CD4-positive, alpha-beta memory T cell (primary cell): ENCODE measurements at places on chromosomes 2 and 18. TPM values are rescaled to one million over a fixed set of nuclear protein-coding genes. Genes with fewer than 3 reads are reported as not detected.

DNA sequence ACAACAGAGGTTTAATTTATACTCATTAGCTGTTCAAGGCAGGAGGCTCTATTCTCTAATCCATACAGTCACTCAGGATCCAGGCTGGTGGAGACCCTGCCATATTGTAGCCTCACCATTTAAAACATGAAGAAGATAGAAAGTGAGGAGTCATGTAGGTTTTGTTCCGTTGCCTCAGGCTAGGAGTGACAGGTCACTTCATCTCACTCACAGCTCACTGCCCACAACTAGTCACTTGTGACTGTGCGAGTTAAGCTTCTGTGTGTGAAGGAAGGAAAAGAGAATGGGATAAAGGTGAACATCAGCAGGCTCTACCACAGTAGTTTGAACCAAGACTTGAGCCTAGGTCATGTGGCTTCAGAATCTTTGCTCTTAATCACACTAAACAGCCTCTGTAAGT lies 9.0 kb upstream of the IGFBP2 start:
- DNase-seq = no peak
- no peaks in the 10 kb centered on the region for H3K36me3 ChIP-seq
- no peak overlapping the region for H3K4me3 ChIP-seq
- H3K27ac ChIP-seq = no peak overlapping the region
- no peaks in the 10 kb centered on the region for H3K4me1 ChIP-seq
- no peaks in the 10 kb centered on the region for H3K27me3 ChIP-seq

DNA sequence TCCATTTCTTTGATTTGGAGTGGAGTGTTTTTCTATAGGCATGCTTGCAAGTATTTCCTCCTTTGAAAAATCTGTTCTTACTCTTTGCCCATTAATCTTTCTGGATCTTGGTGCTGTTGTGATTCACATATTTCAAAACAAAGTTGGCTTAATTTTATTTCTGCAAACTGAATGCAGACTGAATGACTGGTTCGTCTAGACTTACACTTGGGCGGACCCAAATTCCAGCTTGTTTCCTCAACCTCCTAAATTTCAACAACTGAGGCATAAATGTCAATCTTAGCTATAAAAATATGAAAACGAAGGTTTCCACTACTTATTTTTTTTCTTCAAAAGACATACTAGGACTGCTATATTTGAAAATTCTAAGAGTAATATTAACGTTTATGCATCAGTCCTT lies 59.0 kb downstream of the ANKRD44 start:
- H3K27me3 ChIP-seq = no peaks in the 10 kb centered on the region
- DNase-seq = no peak
- peaks cover 92% of the 10 kb centered on the region for H3K4me1 ChIP-seq
- no peak overlapping the region for H3K27ac ChIP-seq
- H3K36me3 ChIP-seq = no peaks in the 10 kb centered on the region

DNA sequence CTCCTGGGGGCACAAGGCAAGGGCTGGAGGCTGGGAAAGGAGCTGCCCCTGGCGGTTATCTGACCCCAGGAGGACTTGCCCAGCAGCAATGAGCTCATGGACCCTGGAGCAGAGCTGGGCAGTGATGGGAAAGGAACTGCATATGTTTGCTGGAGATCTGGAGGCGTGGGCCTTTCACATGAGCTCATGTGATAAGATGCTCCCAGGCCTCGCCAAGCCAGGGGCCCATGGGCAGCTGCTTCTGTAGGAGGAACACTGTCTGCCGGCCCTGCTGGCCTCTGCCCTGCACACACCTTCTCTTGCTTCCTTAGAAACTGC lies 9.0 kb upstream of the NPPC start:
- H3K4me3 ChIP-seq = no peak overlapping the region
- H3K36me3 ChIP-seq = no peaks in the 10 kb centered on the region
- DNase-seq = no peak
- H3K27me3 ChIP-seq = no peaks in the 10 kb centered on the region
- no peak overlapping the region for H3K27ac ChIP-seq

The RAD51AP2 gene
- not detected for total RNA-seq

The CIB4 gene
- total RNA-seq = not detected

- H3K36me3 ChIP-seq = no peaks in the 10 kb centered on the region
- peaks cover 4% of the 10 kb centered on the region for H3K4me1 ChIP-seq
- H3K27ac ChIP-seq = no peak overlapping the region
Measured at GRCh38 chr2:196337208-196337953, 166.0 kb upstream of the STK17B start.

GRCh38 chr2:46960618-46961017 lies 45.0 kb upstream of the MCFD2 start:
- H3K36me3 ChIP-seq = peaks cover 58% of the 10 kb centered on the region
- H3K4me1 ChIP-seq = no peaks in the 10 kb centered on the region
- no peak for DNase-seq
- no peak overlapping the region for H3K4me3 ChIP-seq
- H3K27ac ChIP-seq = no peak overlapping the region
- no peaks in the 10 kb centered on the region for H3K27me3 ChIP-seq

The EN1 gene
- total RNA-seq = not detected

The CCDC121 gene
- total RNA-seq = 1.3 TPM

GRCh38 chr18:11408555-11409065 lies 200.8 kb upstream of the SLC35G4 start:
- H3K4me1 ChIP-seq = no peaks in the 10 kb centered on the region
- no peak overlapping the region for H3K27ac ChIP-seq
- no peaks in the 10 kb centered on the region for H3K36me3 ChIP-seq
- no peaks in the 10 kb centered on the region for H3K27me3 ChIP-seq
- H3K4me3 ChIP-seq = no peak overlapping the region
- DNase-seq = no peak

DNA sequence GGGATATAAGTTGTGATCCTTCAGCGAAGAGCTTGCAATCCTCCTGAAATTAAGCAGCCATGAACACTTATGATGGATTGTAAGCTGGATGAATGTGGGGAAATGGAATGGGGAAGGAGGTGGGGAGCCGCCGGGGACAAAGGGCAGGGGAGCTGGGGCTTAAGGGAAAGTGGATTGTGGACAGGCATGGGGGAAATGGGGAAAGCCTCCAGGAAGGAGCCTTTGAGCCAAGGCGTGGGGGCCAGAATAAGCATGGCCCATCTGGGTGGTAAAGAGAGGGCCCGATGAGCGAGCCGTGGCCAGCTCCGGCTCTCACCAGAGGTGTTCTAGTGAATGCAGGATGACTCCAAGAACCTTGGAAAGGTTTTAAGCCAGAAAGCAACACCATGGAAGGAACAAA lies 124.0 kb downstream of the SMAD7 start:
- H3K36me3 ChIP-seq = no peaks in the 10 kb centered on the region
- peaks cover 24% of the 10 kb centered on the region for H3K4me1 ChIP-seq
- no peak for DNase-seq

- H3K36me3 ChIP-seq = no peaks in the 10 kb centered on the region
- no peak overlapping the region for H3K27ac ChIP-seq
- no peak overlapping the region for H3K4me3 ChIP-seq
- no peaks in the 10 kb centered on the region for H3K4me1 ChIP-seq
- no peak for DNase-seq
Measured at GRCh38 chr2:43075811-43076585, 150.4 kb downstream of the ZFP36L2 start.

DNA sequence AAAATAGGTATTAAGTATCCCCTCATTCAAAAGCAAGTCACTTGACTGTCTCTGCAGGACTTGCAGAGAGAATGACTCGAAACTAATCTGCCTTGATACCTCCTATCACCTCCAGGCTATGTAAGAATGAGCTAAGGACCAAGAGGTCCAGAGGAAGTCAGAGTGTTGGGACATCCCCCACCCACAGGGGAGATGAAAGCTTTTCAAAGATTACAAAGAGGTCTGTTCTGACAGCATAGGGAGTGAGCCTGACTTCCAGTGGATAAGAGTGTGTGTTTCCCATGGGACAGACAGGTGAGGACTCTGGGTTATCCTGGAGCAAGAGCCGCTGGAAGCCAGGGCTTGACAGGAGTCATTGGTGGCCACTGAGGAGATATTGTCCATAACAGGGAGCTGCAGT lies 85.0 kb upstream of the TACR1 start:
- no peaks in the 10 kb centered on the region for H3K27me3 ChIP-seq
- no peak overlapping the region for H3K4me3 ChIP-seq
- no peaks in the 10 kb centered on the region for H3K4me1 ChIP-seq
- no peak overlapping the region for H3K27ac ChIP-seq

DNA sequence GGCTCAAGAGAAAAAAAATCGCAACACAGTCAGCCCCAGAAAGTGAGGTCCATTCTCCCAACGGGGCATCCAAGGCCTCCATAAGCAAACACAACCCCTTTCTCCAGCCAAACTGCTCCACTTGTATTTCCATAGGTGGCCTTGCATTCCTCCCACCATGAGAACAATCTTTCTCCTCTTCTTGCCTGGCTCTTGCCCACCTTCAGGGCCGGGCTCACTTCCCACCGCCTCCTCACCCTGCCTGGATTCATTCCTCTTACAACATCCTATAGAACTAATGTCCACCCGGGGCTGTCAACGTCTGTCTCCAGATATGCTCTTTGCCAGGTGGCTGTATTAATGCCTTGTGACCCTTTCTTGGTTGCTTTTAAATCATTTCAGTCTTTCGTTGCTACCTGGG lies 124.5 kb downstream of the SMAD7 start:
- no peaks in the 10 kb centered on the region for H3K36me3 ChIP-seq
- no peak overlapping the region for H3K4me3 ChIP-seq
- H3K27ac ChIP-seq = no peak overlapping the region
- H3K27me3 ChIP-seq = no peaks in the 10 kb centered on the region
- peaks cover 20% of the 10 kb centered on the region for H3K4me1 ChIP-seq

GRCh38 chr2:38039121-38039910 lies 36.6 kb downstream of the CYP1B1 start:
- no peak overlapping the region for H3K27ac ChIP-seq
- no peaks in the 10 kb centered on the region for H3K4me1 ChIP-seq

GRCh38 chr2:113357071-113357470 lies 78.3 kb upstream of the PAX8 start:
- no peaks in the 10 kb centered on the region for H3K4me1 ChIP-seq
- no peak for DNase-seq
- no peak overlapping the region for H3K27ac ChIP-seq
- no peak overlapping the region for H3K4me3 ChIP-seq
- peaks cover 5% of the 10 kb centered on the region for H3K27me3 ChIP-seq

DNA sequence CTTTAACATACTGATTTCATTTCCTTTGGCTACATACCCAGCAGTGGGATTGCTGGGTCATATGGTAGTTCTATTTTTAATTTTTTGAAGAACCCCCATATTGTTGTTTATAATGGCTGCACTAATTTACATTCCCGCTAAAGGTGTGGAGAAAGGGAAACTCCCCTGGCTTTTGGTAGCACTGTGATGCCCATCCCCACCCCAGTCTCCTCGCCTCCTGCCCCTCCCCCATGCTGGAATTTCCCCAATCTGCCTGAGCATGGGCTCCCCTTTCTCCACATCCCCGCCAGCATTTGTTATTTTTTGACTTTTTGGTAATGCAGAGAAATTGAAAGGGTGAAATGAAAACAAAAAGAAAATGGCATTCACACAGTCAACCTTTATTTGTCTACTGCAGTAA lies 30.0 kb upstream of the SULT1C4 start:
- H3K4me1 ChIP-seq = no peaks in the 10 kb centered on the region
- no peak overlapping the region for H3K4me3 ChIP-seq
- no peaks in the 10 kb centered on the region for H3K27me3 ChIP-seq
- H3K27ac ChIP-seq = no peak overlapping the region
- no peak for DNase-seq

DNA sequence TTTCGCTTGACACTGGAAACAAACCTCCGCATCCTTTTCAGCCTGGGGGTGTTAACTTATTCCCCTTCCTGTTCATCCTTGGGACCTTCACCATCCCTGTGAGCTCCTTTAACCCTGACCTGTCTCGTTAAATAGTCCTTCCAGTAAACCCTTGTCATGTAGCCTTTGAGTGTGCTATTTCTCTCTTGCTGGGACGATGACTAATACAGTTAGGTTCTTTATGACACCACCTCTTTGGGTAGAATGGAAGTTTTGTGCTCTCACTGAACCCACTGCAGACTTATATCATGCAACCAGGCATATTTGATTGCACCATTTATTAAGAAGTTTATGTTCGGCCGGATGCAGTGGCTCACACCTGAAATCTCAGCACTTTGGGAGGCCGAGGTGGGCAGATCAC lies 40.5 kb upstream of the GAREM1 start:
- no peaks in the 10 kb centered on the region for H3K36me3 ChIP-seq
- H3K4me3 ChIP-seq = no peak overlapping the region
- no peaks in the 10 kb centered on the region for H3K27me3 ChIP-seq
- no peak for DNase-seq

DNA sequence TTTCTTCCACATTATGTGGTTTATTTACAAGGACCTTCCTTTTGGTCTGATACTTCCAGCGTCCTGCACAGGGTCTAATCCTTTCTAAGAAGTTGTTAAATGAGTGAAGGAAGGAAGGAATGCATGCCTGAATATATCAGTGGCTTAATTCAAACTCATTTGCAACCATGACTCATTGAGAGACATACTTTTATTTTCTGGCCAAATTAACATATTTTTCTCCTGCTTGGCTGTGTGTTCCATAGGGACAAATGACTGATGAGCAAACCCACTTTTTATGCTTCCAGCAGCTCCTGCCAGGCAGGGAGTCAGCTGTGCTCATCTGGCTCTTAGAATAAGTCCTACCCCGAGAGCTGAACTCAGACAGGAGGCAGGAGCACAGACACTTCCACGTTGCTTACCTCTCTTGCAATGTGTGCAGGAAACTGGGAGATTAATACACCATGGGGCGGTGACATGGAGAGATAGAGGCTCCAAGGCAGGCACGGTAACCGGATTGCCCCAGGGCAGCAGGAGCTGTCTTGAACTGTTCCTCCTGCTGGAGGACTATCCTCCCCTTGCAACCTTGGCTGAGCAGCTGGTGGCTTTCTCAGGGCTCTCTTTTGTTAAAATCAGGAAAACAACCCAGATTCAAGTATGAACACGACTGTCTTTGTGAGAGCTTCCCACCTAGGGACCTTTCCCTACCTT lies 667.5 kb upstream of the HS6ST1 start:
- H3K27ac ChIP-seq = no peak overlapping the region
- no peaks in the 10 kb centered on the region for H3K4me1 ChIP-seq
- DNase-seq = no peak
- no peak overlapping the region for H3K4me3 ChIP-seq
- H3K36me3 ChIP-seq = no peaks in the 10 kb centered on the region

The IGFBP5 gene
- not detected for total RNA-seq

GRCh38 chr2:241412144-241412543 lies 56.1 kb downstream of the FARP2 start:
- H3K4me1 ChIP-seq = no peaks in the 10 kb centered on the region
- no peak for DNase-seq
- no peak overlapping the region for H3K4me3 ChIP-seq
- peaks cover 11% of the 10 kb centered on the region for H3K36me3 ChIP-seq

- H3K4me3 ChIP-seq = no peak overlapping the region
- no peaks in the 10 kb centered on the region for H3K27me3 ChIP-seq
- DNase-seq = no peak
- no peak overlapping the region for H3K27ac ChIP-seq
- no peaks in the 10 kb centered on the region for H3K36me3 ChIP-seq
Measured at GRCh38 chr2:72003796-72004195, 143.9 kb downstream of the CYP26B1 start.

The STON1 gene
- total RNA-seq = 3.1 TPM

- H3K4me3 ChIP-seq = no peak overlapping the region
- no peak overlapping the region for H3K27ac ChIP-seq
- no peaks in the 10 kb centered on the region for H3K27me3 ChIP-seq
- no peaks in the 10 kb centered on the region for H3K4me1 ChIP-seq
Measured at GRCh38 chr2:237411092-237411601, 2.8 kb downstream of the COL6A3 start.

The MAP2 gene
- 0.41 TPM for total RNA-seq

GRCh38 chr2:145356056-145356455 lies 836.1 kb upstream of the ZEB2 start:
- H3K4me1 ChIP-seq = no peaks in the 10 kb centered on the region
- H3K4me3 ChIP-seq = no peak overlapping the region
- H3K27me3 ChIP-seq = no peaks in the 10 kb centered on the region
- DNase-seq = no peak

The C2orf80 gene
- total RNA-seq = not detected

- no peak overlapping the region for H3K4me3 ChIP-seq
- H3K27me3 ChIP-seq = no peaks in the 10 kb centered on the region
- H3K4me1 ChIP-seq = no peaks in the 10 kb centered on the region
- no peak for DNase-seq
- no peaks in the 10 kb centered on the region for H3K36me3 ChIP-seq
Measured at GRCh38 chr2:62499430-62500060, 6.5 kb downstream of the TMEM17 start.
